ENCODE measurements at places on chromosomes 3 and 15. TPM values are rescaled to one million over a fixed set of nuclear protein-coding genes. Genes with fewer than 3 reads are reported as not detected.

Gene TNNC1
- total RNA-seq: 4.2 TPM

Gene CHST13
- total RNA-seq: not detected

Gene SOX14
- total RNA-seq: not detected

Gene ZNF662
- total RNA-seq: 8.2 TPM

Gene LRRC49
- 6.7 TPM for total RNA-seq

Gene RNU6-1
- not detected for total RNA-seq

Gene TRH
- total RNA-seq: not detected

Gene IMPG2
- 0.33 TPM for total RNA-seq

Gene CPNE4
- not detected for total RNA-seq

DNA sequence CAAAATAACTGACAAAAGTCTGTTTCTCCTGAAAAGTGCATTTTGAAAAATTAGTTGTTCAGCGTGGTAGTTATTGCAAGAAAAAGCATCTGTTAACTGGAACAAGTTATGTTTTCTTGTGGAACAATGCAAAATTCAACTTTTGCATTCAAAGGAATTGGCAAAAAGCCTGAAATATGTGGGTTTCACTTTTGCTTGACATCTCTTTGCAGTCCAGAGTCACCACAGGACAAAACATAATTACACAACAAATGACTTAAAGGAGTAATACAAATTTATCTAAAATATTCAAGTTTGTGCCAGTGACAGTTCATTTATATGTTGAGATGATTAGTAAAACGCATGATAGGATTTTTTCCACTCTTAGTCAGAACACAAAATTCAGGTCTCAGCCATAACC, 96.3 kb upstream of the P2RY1 start:
- no peaks in the 10 kb centered on the region for H3K36me3 ChIP-seq
- H3K27me3 ChIP-seq: no peaks in the 10 kb centered on the region
- H3K4me1 ChIP-seq: no peaks in the 10 kb centered on the region
- DNase-seq: no peak
- H3K4me3 ChIP-seq: no peak overlapping the region

DNA sequence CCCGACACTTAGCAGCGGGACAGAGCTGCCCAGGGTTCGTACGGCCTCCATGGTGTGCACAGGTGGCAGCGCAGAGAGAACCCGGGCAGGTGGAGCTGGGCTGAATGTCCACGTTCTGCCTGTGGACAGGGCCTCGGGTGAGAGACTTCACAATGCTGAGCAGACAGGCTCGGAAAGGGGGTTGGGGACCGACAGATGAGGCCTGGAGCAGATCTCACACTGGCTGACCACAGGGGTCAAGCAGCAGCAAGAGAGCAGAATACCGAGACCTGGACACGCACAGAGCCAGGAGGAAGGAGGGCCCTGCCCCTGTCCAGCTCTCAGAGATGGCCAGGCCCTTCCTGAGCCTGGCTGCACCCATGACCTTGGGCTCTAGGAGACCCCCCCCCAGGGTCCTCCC, 83.0 kb downstream of the VGLL4 start:
- H3K27ac ChIP-seq: peak overlapping the region; percentile 88
- H3K4me3 ChIP-seq: no peak overlapping the region
- no peaks in the 10 kb centered on the region for H3K27me3 ChIP-seq
- peaks cover 3% of the 10 kb centered on the region for H3K4me1 ChIP-seq
- H3K36me3 ChIP-seq: no peaks in the 10 kb centered on the region

DNA sequence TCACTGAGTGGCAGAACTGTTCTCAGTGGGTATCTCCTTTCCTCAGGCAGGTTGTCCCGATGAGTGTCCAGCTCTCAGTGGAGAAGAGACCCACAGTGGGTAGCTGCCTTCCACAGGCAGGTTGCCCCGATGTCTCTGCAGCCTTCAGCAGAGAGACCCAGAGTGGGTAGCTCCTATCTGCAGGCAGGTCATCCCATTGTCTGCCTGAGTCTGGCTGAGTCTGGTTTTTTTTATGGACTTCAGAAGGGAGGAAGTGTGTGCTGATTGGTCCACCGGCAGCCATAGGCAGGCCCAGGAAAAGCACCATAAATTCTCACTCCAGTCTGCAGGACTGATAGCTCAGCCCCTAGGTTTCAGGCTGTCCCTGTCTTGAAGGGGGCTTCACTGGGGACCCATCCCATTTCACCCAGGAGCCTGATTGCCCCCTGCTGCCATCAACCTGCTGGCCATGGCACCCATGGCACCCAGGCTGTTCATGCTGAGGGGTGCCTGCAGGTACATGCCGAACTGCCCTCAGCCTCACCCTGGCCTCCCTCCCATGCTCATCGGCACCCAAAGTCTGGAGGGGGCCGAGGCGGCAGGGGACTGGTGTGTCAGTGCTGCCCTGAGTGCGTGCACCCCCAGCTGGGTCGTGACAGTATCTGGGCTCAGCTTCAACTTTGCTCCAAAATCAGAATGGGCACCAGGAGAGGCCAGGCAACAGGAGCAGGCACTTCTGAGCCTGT, 3.6 kb upstream of the LIMD1 start:
- no peak for DNase-seq
- H3K4me3 ChIP-seq: no peak overlapping the region
- no peaks in the 10 kb centered on the region for H3K4me1 ChIP-seq

DNA sequence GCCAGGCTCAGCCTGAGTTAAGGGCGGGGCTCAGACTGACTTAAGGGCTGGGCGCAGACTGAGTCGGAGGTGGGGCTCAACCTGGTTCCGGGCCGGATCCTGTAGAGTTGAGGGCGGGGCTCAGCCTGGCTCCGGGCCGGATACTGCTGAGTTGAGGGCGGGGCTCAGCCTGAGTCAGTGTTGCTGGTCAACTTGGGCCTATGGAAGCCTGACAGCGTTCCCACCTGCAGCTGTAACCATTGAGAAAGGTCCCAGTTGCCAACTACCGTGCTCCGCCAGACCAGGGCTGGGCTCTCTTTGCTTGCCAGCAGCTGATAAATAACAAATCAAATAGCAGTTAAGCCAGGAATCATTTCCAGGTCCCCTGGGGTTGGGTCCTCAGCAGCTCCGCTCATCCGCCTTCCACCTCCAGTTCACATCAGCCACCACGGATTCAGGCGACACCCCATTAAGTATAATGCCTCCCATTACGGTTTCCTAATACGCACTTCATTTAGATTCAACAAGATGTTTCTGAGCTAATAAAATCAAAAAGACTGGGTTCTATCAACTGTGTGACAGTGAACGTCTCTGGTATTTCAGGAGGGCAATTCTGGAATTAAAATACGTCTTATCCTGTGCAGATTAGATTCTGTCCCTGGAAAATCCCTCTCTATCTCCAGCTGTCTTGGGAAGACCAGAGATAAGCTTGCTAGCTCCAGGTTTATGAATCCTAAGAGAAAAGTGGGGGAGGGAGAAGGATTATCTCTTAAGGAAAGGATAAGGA, 7.3 kb downstream of the GRIP2 start:
- no peaks in the 10 kb centered on the region for H3K27me3 ChIP-seq
- H3K27ac ChIP-seq: no peak overlapping the region
- no peak overlapping the region for H3K4me3 ChIP-seq

DNA sequence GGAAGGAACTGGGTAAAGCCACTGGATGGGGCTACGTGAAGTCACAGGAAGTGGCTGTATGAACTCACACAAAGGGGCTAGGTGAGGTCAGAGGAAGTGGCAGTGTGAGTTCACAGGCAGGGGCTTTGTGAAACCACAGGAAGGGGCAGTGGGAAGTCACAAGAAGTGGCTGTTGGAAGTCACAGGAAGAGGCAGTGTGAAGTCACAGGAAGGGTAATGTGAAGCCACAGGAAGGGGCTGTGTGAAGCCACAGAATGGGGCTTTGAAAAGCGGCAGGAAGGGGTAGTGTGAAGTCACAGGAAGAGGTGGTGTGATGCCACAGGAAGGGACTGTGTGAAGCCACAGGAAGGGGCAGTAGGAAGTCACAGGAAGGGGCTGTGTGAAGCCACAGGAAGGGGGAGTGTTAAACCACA, 34.6 kb downstream of the GASK1A start:
- H3K36me3 ChIP-seq: no peaks in the 10 kb centered on the region
- no peaks in the 10 kb centered on the region for H3K27me3 ChIP-seq
- no peaks in the 10 kb centered on the region for H3K4me1 ChIP-seq
- H3K27ac ChIP-seq: peak overlapping the region; percentile 1

DNA sequence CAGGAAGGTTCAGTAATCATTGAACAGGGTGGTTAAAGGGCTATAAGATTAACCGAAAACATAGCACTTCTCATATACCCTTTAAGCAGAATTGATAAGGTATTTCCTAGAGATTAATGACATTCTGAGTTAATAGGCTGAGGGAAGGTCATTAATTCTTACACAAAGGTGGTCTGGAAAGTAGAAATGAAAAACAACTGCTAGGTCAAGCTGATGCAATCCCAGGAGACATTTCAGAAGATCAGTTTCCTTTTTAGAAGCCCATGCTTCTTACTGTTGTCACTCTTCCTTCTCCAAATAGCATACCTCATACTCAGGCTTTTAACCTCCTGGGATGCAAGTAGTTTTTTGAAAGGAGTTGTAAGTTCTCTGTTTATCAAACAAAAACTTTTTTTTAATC, 8.8 kb downstream of the FILIP1L start:
- no peak overlapping the region for H3K27ac ChIP-seq
- no peaks in the 10 kb centered on the region for H3K27me3 ChIP-seq
- no peak for DNase-seq
- no peak overlapping the region for H3K4me3 ChIP-seq
- no peaks in the 10 kb centered on the region for H3K4me1 ChIP-seq

DNA sequence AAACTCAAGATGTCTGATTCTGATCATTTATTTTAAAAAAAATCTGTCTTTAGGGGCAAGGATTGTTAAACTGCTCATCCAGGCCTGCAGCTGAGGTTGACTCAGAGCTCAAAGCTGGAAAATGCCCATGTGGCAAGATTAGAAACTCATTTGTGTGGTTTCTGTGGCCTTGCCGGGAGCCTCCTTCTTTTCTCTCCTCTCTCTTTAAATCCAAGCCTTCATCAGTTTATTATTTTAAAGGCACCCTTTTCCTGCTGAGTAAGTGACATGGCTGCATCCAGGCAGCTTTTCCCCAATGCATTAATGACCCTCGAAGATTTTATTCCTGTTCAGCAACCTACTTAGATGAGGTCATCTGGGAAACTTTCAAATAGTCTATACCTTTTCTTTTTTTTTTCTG, 221.3 kb upstream of the CDIN1 start:
- DNase-seq: no peak
- H3K27me3 ChIP-seq: no peaks in the 10 kb centered on the region
- H3K4me3 ChIP-seq: no peak overlapping the region
- H3K36me3 ChIP-seq: no peaks in the 10 kb centered on the region
- H3K27ac ChIP-seq: no peak overlapping the region
- no peaks in the 10 kb centered on the region for H3K4me1 ChIP-seq

DNA sequence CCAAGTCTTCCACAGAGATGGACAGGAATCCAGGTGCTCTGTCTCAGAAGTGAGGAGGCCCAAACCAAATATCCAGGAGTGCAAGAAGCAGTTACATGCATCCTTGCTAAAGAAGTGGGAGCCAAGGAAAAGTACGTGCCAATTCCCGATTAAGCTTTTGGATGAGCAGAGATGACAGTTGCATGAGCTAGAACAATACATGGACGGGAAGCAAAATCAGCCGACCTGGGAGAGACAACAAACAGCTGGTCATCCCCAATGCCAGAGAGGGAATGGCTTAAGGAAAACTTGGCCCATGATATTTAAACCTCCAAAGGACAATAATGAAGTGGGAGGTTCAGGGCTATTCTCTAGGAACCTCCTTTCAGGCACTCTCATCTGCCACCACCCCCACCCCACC, 86.0 kb upstream of the ABHD17C start:
- no peak overlapping the region for H3K4me3 ChIP-seq
- no peak overlapping the region for H3K27ac ChIP-seq
- H3K27me3 ChIP-seq: no peaks in the 10 kb centered on the region
- H3K36me3 ChIP-seq: no peaks in the 10 kb centered on the region
- DNase-seq: no peak

DNA sequence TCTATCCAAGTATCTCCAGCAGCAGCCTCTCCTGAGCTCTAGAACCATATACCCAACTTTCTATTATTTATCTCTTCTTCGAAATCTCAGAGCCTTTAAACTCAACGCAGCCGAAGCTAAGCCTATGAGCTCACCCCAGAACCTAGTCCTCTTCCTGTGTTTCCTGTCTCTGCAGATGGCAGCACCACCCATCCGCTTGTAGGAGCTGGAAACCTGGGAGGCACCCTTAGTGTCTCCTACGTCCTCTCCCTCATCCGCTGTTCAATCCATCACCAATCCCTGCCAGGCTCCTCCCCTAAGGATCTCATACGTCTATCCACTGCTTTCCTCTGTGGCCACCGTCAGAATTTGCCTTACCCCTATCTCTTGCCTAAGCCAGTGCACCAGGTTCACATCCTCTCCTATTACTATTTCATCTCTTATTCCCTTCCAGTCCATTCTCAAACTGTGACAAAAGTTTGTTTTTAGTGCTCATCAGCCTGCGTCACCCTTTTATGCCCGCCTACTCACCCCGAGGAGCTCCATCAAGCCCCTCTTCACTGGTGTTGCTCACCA, 9.6 kb downstream of the VGLL4 start:
- H3K27me3 ChIP-seq: no peaks in the 10 kb centered on the region
- H3K27ac ChIP-seq: peak overlapping the region; percentile 92
- H3K36me3 ChIP-seq: no peaks in the 10 kb centered on the region
- H3K4me3 ChIP-seq: no peak overlapping the region
- DNase-seq: no peak
- H3K4me1 ChIP-seq: peaks cover 20% of the 10 kb centered on the region

DNA sequence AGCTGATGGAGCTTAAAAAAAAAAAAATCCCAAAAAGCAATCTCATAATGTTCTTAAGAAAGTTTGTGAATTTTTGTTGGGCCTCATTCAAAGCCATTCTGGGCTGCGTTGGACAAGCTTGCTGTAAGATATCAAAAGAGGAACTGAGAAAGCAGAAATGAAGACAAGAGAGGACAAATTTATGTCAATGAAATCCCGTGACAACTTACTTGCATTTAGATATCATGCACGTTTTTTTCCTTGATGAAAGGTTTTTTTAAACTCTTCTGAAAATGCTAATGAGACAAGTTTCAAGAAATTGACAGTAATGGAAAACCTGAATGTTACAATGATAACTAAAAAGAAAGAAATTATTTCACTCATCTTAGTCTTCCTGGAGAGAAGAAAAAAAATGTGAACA, 662.9 kb downstream of the SQOR start:
- no peaks in the 10 kb centered on the region for H3K27me3 ChIP-seq
- H3K27ac ChIP-seq: no peak overlapping the region
- H3K36me3 ChIP-seq: no peaks in the 10 kb centered on the region
- DNase-seq: no peak

DNA sequence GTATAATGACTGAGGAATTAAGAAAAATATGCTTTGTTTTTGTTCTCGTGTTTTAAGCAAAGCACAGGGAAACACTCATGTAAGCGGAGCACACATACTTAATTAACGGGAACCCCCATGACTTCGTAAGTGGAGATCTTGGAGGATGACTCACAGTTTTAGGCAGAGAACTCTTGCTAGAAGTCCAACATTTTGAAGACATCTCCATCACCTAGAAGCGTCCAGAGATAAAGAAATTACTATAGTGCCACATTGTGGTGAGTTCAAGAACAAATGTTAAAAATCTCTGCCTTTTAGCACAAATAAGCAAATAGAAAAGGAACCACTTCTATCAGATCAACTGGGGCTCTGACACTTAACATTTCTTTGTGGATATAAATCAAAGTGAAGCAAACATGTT, 194.1 kb upstream of the ARHGEF26 start:
- H3K27ac ChIP-seq: no peak overlapping the region
- no peak overlapping the region for H3K4me3 ChIP-seq
- H3K4me1 ChIP-seq: no peaks in the 10 kb centered on the region
- H3K36me3 ChIP-seq: no peaks in the 10 kb centered on the region

GRCh38 chr15:99998661-99999101, 265.4 kb upstream of the LYSMD4 start:
- peak; percentile 51 for DNase-seq
- H3K27me3 ChIP-seq: no peaks in the 10 kb centered on the region
- no peak overlapping the region for H3K4me3 ChIP-seq
- H3K4me1 ChIP-seq: no peaks in the 10 kb centered on the region

Data from breast epithelium (tissue), 4 donors.